ENCODE measurements at places on chromosomes 1 and 21.

- DNase-seq = no peak
These were observed 36.2 kb upstream of the LYST start for GRCh38 chr1:235902677-235903542.

DNA sequence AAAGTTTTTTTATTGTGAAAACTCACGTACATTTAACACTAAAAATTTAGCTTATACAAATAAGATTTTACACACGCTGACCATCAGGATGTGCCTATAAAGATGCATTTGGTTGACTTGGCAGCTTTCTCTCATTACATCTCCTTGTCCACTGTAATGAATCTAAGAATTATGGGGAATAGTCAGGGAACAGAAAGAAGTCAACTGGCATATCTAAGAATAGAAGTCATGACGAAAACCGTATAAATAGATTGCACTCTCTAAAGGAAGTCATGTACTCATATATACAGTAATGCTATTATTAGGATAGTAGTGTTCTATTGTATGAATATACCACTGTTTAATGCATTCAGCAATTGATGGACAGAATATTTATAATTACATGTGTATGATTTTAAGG is 575.8 kb upstream of the B3GALT2 start:
- no peak for DNase-seq

DNA sequence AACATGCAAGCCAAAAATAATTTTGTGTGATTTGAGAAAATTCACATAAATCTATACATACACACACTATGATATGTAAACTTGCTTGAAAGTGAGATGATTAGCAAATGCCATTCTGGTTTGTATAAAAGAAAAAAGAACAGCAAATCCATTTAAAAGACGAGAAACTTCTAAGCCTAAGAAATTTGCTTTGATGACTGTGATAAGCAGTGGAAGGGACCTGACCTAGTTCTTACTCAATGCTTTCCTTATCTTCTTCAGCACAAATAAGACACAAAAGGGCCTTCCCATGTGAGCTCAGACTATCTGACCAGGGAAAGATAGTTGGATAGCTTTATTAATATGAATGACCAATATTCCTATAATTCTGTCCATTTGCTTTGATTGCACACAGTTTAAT is 25.3 kb upstream of the NMNAT2 start:
- no peak for DNase-seq

DNA sequence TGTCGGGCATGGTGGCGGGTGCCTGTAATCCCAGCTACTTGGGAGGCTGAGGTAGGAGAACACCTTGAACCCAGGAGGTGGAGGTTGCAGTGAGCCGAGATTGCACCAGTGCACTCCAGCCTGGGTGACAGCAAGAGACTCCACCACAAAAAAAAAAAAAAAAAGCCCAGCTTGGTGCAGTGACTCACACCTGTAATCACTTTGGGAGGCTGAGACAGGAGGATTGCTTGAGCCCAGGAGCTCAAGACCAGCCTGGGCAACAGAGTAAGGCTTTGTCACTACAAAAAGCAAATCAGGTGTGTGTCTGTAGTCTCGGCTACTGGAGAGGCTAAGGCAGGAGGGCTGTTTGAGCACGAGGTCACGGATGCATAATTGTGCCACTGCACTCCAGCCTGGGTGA is 5.0 kb upstream of the H6PD start:
- DNase-seq = no peak

DNA sequence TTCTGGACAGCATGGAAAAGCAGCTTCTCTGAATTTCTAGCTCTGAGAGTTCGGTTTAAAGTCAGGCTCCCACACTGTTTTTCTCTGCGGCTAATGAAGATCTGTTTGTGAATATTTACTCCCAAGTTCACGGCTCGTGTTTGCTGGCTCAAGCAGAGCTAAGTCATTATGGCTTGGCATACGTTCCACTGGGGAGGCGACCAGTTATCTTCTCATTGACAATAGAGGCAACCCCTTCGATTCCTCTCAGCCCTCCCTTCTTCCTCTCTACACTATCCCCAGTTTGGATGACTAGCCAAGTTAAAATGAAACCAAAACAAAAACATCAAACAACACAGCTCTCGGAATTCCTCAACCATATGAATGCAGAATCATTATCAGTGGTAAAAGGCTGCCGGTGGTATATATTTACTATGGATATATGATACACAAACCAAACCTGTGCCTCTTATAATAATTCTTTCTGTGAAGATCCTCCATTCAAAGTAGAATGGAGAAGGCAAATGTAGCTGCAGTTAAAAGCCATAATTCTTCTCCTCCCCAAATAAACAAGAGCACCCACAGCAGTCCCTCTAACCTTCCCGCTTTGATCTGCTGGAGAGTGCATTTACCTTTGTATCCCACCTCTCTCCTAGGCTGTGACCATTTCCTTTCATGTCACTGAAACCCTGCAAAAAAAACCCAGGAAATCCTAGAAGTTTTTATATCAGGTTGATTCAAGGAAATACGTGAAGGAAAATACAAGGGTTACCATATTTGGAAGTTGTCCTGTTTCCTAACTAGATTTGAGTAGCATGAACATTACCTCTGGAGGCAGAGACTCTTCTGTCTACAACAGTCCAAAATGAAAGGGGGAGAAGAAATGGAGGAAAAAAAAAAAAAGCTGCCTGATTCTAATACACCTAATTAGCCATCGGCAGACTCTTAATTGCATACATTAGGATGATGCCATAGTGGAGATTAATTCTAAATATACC is 108.3 kb upstream of the USH2A start:
- no peak for DNase-seq

- no peak for DNase-seq
These were observed 30.0 kb upstream of the ROR1 start for GRCh38 chr1:63743781-63744180.

DNA sequence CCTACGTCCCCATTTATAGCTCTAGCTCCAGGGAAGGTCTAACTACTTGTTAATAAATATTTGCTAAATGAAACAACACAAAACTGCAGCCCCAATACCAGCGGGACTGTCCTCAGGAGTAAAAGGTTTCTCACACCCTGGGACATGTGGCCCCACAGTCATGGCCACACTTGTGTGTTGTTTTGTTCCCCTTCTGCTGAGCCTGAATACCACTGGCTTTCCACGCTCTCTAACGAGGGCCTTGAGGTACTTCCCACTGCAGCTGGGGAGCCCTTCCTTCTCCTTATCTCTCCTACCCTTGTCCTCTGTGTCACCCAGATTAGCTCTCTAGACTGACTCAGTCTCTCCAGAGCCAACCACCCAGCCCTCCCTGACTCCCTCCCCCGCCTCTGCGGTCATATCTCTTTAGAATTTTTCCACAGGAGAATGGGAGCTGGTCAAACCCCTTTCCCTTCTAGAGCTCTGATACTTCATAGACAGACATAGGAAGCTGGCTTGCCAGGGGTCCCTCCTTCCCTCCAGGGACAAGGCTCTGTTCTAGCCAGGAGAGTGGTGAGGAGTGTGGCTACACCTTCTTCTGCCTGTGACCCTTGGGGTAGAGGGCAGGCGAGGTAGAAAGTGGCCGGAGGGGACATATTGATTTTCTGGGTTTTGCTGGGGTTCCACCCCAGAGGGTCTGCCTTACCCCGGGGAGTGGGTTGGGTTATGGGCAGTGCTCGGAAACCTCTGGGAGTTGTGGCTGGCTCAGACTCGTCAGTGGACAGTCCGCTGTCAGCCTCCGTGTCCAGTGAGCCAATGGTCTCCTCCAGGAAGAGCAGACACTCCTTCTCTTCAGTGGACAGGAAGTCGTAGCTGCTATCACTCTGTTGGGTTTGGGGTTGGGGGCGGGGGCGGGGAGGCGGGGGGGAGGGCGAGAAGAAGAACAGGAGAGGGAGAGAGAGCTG is 8.1 kb downstream of the C1orf116 start:
- no peak for DNase-seq

GRCh38 chr1:53305650-53306049 is 22.2 kb downstream of the LRP8 start:
- no peak for DNase-seq

DNA sequence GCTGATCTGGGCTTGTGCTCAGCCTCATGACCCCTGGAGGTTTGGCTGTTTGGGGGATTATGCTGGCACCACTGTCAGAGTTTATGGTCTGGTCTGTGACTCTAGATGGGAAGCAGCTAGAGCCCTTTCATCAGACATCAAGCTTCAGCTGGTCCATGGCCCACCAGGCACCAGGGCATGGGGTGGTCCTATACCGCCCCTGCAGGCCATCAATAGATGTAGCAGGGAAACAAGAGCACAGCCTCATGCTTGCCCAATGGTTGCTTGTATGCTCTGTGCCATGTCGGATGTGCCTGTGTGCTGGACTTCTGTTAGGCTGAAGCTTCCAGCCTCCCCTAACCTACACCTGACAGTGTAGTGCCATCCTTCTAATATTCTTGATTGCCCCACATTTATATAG is 71.1 kb upstream of the CD34 start:
- DNase-seq = no peak

- DNase-seq = no peak
These were observed 15.1 kb downstream of the RCSD1 start for GRCh38 chr1:167645140-167645541.

GRCh38 chr1:47849591-47850261 is 147.5 kb downstream of the TRABD2B start:
- DNase-seq = no peak

DNA sequence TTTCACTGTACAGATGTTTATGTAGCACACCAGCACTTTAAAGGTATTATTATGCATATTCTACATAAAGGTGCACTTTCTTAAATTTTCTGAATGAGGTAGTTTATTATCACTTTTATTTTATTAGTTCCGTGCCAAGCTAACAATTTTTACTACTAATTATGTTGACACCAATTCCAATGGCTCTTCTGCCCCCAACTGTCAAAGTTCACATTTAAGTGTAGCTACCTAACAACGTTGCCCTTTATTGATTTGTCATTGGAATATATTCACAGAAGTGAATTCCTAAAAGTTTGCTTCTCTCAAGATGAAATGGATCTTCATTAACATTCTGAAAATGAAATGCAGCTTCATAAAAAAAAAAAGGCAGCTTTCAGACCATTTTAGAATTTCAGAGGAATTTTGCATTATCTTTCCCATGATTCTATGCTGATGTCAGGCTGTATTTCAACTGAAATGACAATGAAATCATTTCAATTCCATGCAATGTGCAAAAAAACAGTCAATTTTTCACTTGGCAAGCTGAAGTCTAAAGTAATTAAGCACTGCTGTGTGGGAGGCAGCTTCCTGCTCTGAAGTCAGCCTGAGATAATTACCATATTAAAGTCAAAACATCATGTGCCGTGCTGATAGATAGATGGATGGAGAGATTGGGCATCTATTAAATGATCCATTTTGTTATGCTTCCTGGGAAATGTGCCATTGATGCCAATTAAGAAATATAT is 229.2 kb downstream of the TTLL7 start:
- no peak for DNase-seq

GRCh38 chr1:199041173-199041914 is 402.5 kb downstream of the PTPRC start:
- no peak for DNase-seq

- DNase-seq = no peak
These were observed 51.7 kb upstream of the SCMH1 start for GRCh38 chr1:41293779-41294178.

DNA sequence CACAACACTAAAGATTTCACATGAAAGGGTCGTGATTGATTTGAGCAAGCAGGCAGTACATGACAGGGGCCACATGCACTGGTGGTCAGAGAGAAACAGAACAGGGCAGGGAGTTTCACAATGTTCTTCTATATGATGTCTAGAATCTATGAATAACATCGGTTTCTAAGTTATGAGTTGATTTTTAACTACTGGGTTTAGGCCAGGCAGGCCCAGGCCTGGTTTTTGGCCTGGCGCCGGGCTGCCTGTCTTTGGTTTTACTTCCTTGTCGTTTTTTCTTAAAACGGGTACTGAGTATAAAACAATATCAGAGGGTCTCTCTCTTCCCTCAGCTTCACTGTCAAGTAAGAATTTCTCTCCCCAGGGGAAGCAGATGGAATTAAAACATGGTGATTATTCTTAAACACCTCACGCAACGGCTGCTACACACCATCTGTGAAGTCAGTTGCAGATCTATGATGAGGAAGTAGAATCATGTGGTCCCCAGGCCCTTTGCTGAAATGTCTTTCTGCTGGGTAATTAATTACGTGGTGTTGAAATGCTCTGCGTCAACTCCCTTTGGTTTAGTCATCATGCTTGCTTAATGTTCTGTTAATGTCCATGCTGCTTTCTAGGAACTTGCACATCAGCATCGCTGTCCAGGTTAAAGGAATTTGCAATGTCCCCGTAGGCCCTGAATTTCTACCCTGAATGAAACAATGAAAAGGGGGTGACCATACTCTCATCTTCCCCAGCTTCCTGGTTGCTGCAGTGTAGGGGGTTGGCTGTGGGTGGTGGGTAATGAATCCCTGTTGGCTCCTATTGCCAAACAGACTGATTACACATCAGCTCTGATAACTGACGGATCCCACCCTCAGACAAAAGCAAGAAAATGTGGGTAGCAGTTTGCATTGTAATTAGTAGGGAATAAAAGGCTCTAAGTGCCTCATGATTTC is 70.3 kb downstream of the SERINC2 start:
- no peak for DNase-seq

GRCh38 chr1:10514490-10515235 is 39.9 kb downstream of the PEX14 start:
- DNase-seq = no peak

GRCh38 chr1:54376430-54377039 is 29.7 kb downstream of the SSBP3 start:
- no peak for DNase-seq

DNA sequence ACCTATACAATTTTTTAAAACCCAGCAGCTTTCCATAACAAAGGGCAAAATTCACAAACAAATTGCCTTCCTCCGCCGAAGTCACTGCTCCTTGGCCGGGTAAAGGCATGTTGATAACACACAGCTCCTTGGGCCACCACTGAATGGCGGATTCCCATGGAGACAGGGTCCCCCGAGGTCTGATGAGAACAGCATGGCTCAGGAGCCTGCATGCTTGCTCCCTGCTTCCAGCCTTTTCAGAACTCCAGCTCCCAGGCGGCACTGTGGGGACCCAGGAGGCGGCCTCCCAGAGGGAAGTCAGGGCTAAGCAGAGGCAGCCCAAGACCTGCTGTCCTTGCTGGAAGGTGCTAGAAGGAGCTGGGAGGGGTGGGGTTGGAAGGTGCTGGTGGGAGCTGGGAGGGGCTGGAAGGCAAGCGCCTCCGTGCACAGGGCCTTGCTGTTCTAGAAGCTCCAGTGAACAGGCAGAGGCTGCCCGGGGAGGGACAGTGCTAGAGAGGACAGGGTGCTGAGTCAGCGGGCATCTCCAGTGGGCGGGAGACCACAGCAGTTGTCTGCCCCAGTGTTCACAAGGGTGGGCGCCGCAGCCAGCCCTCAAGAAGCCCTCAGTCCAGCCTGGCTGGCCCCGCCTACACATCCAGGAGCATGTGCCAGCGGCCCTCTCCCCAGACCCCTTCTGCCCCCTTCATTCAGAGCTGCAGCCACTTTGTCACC is 35.1 kb downstream of the PRDM16 start:
- DNase-seq = no peak
